Effector memory CD4-positive, alpha-beta T cell (primary cell): ENCODE measurements at places on chromosomes 2 and 18.

- no peak for DNase-seq
Measured at GRCh38 chr2:97702731-97703470, 10.5 kb upstream of the ZAP70 start.

DNA sequence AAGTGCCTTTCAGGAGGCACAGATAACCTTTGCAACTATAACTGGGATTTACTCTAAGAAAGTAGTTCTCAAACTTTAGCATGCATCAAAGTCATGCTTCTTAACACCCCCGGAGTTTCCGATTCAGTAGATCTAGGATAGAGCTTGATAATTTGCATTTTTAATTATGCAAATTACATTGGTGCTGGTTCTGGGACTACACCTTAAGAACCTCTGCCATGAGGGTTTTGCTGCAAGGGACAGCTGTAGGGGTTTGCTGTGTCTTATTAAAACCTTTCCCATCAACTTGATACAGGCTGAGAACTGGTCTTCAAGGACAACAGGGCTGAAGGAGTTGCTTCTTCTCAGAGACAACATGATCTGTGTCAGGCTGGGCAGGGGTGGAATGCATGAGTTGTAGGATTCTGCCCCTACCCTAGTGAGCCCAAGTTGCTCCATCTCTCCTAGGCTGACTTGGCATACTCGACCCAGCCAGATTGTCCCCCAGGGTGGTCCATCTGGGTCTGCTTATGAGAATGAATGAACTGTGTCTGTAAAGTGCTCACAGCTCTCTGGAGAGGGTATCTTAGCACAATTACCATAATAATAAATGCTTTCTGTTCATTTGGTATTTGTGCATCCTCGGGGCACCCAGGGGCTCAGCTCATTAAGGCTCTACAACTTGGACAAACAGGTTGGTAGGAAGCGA is 232.7 kb downstream of the CLIP4 start:
- DNase-seq = no peak

DNA sequence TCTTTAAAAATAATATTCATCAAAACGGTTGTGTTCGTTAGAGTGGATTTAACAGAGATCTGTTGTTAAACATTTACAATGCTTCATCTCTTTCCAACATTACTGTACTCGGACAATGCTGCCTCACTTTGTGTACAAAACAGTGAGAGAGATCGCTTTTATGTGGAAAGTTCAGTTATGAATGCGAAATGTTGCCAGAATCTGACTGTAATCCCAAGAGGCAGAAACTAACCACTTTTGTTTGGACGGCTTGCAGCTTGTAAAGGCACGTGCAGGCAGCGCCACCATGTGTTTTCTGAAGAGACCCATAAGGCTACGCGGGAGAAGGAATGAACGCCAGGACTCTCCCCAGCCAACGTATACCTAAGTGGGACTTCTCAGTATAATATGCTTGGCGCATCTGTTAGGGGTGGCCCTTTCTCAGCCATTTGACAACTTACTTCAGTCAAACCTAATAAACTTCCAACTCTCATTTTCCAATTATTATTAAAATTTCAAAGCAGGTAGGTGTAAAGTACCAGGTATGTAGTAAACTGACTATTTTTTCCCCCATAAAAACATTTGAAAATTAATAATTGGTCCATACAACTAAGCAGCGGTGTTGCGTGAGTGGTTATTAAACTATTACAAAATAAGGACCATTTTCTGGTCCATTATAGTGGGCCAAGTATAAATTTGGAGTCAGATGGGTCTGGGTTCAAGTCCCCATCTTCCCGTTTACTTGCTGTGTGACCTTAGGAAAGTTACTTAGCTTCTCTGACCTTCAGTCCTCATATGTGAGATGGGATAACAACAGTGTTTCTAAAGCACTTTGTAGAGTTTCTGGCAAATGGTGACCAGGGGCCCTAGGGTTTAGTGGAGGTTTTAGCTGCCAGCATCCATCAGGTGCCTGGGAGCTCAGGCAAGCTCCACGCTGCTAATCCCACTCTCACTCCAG is 5.6 kb upstream of the NAPG start:
- no peak for DNase-seq

GRCh38 chr2:44335806-44336538 is 25.3 kb downstream of the PREPL start:
- no peak for DNase-seq

DNA sequence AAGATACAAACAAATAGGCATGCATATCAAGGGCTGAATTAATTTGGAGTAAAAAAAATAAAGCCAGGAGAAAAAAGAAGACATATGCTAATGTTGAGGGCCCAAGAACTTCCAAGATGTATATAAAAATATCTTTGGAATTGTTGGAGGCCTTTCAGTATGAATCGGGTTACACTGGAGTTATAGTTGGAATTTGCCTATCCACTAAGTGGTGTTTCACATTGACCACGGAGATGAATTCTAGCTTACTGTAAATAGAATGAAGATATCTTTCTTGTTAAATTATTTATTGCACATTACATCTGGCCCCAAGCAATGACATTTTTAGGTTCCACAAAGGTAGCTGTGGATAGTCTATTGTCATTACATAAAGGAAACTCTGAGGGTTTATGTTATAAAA is 38.5 kb upstream of the TRIB2 start:
- DNase-seq = no peak

DNA sequence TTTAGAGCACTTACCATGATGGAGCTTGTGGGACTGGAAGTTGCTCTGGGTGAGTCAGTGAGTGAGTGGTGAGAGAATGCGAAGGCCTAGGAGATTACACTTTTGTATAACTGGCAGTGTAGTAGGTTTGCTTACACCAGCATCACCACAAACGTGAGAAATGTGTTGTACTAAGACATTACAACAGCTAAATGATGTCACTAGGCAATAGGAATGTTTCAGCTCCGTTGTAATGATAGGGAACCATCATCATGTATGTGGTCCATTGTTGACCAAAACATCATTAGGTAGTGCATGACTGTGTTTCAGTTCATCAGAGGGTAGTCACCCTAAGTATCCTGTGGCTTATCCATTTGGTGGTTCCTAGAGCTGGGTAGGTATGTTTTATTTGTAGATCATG is 11.9 kb downstream of the ZNF407 start:
- DNase-seq = no peak

DNA sequence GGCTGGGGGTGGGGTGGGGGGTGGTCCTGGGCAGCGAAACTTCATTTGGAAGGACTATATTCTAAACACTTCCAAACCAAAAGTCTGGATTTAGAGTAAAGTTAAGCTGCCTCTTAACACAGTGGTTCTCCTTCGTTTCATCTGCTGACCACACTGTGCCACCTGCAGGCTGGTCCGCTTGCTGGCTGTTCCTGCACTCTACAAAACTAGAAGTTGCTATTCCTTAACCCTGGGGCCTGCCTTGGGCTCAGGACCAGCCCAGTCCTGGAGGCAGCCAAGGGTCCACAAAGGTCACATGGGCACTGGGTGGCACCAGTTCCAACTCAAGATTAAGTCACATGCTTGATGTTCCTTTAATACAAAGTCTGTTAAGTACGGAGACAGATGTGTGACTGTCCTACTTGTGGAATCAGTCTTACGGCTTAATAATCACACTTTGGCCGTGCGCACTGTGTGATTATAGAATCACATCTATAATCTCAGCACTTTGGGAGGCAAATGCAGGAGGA is 195.4 kb downstream of the FAM210A start:
- no peak for DNase-seq

GRCh38 chr2:68825866-68826265 is 45.3 kb downstream of the BMP10 start:
- DNase-seq = no peak

DNA sequence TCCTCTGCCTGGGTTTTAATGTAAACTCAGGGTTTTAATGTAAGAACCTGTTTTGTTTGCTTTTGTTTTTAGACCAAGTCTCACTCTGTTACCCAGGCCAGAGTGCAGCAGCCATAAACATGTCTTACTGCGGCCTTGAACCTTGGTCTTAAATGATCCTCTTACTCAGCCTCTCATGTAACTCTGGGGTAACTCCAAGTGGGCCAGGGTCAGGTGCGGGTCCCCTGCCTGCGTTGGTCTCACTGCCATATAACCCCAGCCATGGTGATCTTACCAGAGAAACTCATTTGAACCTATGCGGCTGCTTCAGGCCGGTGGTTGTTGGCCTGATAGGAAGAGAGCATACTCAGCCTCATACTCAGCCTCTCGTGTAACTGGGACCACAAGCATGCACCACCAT is 89.3 kb downstream of the AGAP1 start:
- DNase-seq = no peak
